Activated naive CD4-positive, alpha-beta T cell (primary cell): ENCODE measurements at places on chromosomes 3 and 15.

- no peak for DNase-seq
Observed at GRCh38 chr3:13808550-13808949, 71.3 kb downstream of the WNT7A start.

DNA sequence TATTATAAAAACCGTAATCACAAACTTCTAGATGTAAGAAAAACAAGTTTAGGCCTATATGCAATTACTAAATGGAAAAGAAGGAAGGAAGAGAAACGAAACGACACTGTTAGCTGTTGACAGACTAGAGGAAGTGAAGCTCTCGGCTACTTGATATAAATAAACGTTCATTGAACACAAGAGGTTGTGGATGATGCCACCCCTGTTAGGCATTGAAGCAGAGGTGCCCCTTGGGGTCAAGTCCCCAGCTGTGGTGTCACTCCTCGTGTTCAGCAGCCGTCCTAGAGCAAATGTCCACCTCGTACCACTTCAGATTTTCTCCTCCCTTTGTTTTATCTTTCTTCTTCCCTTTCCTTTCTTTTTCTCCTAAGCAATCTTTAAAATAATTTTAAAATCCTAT is 146.5 kb upstream of the UBE2E1 start:
- no peak for DNase-seq

DNA sequence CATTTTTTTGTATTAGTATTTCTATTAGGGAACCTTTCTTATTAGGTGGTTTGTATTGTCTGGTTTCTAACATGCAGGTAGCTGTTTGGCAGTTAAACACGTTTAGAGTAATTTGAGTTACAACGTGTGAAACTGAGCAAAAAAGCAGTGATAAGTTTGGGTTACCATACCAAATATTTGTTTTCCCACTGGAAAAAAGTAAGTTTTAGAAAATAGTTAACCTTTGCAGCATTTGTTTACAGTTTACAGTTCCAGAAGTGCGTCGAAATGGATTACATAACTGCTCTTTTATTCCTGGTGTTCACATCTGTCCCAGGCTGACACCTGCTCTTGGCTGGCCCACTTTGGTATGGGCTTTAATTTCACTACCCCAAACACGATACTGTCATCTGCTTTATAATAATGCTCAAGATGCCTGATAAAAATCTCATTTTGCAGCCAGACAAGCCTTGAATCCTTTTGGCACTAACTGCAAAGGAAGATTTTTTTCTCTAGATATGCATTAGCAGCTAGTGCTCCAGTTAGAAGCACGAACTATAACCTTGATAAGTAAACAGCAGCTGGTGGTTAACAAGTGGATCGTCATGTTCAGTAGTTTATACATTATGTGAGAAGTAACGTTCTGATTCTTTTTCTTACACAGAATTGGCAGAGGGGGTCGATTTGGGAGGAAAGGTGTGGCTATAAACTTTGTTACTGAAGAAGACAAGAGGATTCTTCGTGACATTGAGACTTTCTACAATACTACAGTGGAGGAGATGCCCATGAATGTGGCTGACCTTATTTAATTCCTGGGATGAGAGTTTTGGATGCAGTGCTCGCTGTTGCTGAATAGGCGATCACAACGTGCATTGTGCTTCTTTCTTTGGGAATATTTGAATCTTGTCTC is 5.3 kb downstream of the EIF4A2 start:
- DNase-seq = no peak

DNA sequence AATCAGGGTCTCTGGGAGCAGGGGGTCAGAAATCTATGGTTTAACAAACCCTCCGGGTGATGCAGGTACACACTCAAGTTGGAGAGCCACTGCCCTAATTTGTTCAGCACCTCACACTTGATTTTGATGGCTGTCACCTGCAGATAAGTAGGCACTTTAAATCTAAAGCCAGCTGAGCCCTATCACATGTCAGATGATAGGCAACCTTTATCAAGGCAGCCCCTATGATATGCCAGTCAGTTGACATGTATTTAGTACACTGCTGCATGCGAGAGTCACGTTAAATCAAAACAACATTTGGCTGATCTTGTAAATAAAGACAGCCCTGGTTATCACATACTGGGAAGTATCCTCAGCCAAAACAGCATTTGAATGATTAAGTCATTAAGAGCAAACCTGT is 104.4 kb upstream of the MCTP2 start:
- DNase-seq = no peak

DNA sequence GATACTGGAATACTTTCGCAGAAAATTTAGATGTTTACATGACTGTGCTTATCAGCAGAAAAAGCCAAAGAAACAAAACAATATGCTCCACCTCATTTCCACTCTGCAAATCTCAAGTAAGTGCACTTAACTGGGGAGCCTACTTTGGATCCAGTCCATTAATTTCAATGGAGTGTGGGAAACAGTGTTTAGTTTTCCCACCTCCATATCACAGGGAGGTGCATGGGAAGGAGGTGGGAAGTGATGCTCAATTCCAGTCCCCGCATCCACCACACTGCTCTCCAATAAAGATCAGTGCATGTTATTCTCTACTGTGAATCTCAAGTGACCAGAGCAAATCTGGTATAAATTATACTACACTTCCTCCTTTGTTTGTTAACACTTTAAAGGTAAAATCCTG is 2.9 kb downstream of the NEDD4 start:
- DNase-seq = no peak

DNA sequence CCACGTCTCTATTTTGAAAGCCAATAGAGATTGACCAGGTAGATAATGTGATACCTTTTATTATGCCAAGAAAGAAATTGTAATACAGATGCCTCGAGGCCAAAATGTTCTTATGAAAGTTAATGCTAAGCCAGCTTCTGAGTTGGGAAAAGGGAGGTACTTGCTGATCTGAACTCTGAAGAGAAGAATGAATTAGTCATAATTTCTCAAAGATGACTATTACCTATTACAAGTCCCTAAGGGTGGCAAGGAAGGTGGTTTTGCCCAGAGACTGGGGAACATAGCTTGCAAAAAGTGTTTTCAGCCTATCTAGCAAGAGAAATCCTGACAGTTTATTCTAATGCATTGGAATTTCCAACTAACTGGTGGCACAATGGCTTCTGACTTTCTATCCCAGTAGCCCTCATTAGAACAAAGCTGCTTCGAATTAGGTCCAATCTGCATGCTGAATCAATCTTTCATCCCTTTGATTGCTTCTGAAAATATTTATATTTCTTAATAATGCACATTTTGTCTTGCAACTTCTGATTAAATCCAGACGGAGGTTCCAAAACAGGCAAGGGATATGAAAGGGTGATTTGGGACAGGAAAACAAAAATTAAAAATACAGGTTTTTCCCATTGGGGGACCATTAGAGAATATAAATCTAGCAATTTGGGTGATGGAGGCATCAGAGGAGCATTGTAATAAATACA is 17.7 kb upstream of the NR2F2 start:
- DNase-seq = no peak

GRCh38 chr3:126678693-126679317 is 23.9 kb upstream of the TXNRD3 start:
- DNase-seq = no peak

DNA sequence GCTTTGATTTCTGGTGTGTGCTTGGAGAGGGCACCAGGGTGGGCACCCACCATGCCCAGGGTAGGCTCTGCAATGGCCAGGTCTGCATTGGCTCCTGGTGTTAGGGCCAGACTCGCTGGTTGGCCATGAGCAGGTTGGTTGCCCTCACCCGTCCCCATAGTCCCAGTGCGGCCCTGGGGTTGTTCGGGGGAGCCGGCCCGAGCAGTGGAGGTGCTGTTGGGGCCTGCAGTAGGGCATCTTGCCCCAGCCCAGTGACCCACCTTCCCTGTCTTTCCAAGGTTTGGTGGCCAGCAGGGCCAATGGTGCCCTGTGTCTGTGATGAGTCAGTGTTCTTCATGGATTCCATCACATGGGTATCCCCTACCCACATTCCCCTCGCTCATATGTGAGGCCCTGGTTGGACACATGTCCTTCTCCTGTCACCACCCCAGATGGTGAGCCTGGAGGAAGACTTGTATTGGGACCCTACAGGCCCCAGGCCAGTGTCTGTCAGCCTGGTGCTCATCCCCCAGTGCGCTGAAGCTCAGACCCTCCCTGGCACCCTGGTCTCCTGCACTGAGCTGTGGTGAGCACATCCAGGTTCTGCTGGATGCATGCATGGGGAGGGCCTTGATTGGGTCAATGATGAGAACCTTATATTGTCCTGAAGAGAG is 190.1 kb downstream of the UBE3A start:
- no peak for DNase-seq

DNA sequence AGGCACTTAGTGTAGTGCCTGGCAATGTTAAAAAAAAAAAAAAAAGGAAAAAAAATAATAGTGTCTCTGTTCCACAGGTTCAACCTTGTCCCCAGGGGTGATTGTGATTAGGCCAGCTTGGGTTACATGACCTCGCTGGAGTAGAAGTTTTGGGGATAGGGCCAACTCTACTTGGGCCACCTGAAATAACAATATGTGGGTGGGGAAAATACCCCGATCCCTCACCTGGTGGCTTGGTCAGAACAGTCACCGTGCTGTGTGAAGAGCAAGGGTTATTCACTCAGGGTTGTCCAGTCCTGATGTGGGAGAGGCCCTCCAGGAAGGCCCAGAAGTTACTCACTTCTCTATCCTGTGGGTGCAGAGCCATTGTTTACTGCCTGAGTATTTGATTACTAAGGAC is 19.5 kb downstream of the XYLB start:
- no peak for DNase-seq

DNA sequence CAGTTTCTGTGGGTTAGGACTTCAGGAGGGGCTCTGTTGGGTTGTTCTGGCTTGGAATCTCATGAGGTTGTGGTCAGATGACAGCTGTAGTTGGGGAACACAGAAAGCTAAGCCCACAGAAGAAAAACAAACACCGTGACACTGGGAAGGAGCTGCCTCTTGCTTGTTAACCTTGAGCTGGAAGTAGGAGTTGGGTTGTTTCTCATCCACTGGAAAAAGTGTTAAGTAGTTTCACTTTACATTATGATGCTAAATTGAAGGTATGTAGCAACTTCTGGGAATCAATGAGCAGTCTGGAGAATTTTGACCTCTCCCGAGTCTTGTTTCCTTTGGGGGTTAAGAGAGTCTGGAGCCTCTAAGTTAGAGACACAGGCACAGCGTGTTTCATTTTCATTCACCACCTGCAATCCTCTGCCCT is 20.4 kb downstream of the HACD3 start:
- no peak for DNase-seq
